ENCODE measurements at places on chromosomes 3 and 15.

DNA sequence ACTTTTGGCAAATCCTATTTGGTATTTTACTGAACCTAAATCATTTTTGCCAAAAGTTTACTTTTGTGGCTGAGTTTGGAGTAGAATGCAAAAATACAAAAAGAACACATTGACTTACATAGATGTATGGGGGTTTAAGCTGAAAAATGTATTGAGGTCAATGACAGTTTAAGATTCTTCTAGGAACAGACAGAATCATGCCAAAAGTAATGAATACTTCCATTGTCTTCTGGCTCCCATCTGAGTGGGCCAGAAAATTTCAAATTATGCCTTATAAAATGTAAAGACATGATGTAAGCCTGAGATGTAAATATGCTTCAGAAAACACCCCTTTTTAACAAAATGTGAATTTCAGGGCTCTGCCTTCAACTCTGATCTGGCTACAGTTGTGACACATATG, 375.1 kb upstream of the DPH6 start:
- DNase-seq: no peak

DNA sequence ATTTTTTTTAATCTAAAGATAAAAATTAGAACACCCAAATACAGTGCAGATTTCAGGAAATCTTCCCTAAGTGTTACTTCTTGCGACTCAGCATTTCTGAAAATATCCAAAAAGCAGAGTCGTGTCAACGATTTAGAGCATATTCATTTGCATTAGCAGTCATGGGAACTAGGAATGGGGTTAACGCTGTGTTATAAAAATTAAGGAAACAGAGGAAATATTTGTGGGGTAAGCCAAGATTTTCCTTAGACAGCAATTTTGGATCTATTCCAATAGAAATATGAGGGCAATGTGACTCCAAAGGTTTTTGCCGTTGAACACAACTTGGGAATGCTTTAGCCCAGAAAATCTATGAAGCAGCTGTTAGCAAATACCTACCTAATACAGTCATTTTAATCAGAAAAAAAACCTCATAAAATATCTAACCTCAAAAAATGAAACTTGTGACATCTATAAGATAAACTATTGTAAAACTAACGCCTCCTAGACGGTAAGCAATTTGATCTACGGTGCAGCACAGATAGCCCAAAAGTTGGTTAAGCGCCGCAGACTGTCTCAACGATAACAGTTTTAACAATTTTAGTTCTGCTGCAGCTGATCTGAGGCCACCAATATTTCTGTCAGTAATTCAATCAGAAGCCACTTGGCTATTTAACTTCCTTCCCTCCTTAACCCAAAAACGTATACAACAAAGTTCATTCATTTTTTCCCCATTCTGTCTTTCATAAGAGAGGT, 5.8 kb upstream of the ATP11B start:
- no peak for DNase-seq

DNA sequence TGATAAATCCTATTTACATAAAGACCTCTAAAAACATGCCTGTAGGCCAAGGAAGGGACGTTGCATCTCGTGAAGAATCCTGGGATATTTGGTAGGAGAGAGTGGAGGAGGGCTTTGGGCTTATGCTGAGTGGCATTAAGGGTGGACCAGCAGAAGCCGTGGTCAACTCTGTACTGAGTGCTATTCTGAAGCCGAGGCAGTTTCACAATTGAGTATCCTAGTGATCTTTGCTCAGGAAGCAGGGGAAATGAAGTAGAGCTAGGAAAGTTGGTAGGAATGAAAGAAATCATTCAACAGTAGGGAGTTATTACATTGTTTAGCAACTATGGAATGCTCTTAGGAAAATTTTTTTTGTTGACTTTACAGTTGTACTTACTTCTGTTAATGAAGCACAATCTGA, 24.2 kb downstream of the MCTP2 start:
- DNase-seq: no peak

DNA sequence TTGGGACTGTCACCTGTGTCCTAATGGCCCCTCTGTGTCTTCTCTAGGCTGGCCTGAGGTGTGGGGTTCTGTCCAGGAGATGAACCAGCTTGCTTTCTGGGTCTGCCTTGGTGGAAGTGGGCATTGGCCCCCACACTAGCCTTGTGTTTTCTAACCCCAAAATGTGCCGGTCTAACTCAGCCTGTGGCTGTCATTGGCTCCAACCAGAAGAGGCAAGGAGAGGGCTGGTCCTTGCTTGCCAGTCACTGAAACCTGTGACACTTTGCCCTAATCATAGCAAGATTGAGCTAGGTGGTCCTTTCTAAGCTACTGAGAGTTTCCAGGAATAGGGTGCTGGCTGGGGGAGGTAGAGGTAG, 2.2 kb downstream of the C15orf39 start:
- DNase-seq: no peak

DNA sequence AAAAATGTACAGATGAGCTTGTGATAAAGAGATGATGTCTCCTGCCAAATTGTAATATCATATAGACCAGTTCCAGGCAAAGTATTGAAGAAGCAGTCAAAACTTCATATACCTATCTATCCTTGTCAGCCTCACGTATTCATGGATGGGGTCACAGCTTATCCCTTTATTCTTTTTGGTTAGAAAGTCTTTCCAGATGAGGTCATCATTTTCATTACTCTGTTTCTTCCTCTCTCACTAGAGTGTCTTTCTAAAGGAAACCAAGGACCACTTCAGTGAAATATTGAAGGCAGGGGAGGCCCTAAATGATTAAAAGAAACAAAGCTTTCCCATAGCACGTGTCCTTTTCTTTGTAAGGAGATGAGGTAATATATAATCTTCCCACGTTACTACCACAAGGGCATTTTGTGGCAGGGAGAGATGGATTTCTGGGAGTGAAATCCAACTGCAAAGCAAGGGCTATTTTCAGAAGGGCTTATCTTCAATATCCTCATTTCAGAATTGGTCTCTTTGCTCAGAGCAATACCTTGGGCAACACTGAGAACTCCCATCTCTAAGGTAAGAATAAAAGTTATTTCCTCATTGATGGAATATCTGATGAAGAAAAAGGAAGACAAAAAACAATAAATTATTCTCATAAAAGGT, 260.2 kb downstream of the TIGIT start:
- no peak for DNase-seq

DNA sequence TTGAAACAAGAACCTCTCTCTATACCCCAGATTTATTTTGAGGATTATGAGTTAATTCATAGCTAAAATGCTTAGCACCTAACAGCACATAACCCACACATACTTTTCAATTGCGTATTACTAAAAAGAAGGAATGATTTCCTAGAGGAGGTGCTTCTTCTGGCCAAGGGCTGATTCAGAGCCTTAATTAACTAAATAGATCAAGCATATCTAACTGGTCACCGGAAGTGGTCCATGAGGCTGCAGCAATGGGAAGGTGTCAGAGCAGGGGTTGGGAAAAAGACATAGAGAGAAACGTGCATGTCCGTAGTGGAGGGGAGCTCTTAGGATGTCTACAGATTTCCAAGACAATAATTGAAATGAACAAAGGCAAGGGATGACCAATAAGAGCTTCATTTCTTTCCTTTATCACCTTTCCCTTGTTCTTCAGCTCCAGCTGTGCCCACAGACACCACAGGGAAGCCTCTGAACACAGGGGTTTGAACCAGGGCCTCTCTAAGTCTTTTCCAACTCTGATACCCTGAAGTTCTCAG, 467 bp downstream of the HGD start:
- no peak for DNase-seq

DNA sequence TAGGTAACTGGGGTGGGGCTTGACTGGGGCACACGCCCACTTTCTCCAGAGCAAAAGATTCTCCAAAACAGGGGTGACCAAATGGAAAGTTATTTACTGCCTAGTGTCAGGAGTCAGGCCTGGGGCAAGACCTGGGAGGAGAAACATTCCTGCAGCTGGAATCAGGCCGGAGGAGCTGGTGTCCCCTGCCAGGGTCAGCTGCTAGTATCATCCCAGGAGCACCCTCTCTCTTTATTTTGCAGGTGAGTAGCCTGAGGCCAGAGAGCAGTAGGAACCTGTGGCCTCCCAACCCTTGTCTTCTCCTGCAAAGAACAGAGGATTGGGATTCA, 32.9 kb downstream of the DNAJB8 start:
- no peak for DNase-seq

- DNase-seq: no peak
Observed at GRCh38 chr3:133610031-133610430, 36.5 kb downstream of the CDV3 start.

GRCh38 chr3:5022187-5022965, 43.1 kb downstream of the BHLHE40 start:
- no peak for DNase-seq

DNA sequence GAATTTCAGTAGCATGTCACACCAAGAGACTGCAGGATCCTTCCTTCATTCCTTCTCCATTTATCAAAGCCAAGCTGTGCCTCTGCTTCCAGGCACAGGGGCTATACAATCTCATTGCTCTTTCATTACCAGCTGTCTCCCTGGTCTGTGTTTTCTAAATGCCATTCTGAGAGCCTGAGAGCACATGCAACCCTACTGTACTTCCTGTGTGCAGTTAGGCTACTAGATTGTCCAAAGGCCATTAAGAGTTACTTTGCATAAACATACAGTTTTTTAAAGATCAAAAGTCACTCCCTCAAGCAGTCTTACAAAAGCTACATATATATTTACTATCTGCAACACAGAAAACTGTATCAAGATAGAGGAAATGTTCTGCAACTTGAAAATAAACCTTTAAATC, 110.1 kb downstream of the CFAP44 start:
- no peak for DNase-seq

DNA sequence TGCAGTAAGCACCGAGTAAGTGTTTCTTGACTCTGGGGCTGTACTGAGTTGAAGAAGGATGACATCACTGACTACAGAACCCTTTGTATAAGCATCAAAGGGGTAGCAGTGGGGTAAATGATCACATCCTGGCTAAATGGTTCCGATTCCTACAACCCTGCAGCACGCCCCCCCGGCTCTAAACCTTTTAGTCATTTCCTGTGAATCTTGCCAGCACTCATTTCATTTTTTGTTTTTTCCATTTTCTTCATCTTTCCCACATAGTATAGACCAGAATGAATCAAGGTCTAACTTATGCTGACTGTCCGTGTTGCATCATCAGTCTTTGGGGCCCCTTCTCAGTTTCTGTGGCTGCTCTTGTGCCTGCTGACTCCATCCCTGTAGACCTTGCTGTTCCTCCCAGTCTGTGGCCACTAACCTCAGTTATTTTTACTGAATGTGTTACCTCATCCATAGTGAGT, 383.1 kb upstream of the TPRG1 start:
- peak; percentile 52 for DNase-seq

DNA sequence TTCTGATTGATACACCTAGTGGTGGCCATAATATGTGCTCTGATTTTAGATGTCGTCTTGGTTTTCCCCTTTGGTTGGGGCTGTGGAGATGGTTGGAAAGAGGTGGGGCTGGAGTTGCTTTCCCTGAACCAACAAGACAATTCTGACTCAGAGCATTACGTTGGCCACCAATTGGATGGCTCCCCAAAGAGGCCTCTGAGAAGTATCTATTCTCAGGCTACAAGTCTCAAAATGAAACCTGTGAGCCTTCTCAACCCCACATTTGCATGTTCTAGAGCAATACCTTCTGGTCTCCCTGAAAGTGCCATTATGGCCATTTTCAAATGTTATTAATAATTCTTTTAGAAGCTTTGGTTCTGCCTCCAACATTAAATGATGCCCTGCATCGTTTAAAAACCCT, 188.4 kb upstream of the WNT5A start:
- no peak for DNase-seq

- no peak for DNase-seq
Observed at GRCh38 chr3:32758375-32758753, 59.4 kb upstream of the TRIM71 start.

GRCh38 chr3:187639927-187640568, 30.1 kb downstream of the SST start:
- no peak for DNase-seq

DNA sequence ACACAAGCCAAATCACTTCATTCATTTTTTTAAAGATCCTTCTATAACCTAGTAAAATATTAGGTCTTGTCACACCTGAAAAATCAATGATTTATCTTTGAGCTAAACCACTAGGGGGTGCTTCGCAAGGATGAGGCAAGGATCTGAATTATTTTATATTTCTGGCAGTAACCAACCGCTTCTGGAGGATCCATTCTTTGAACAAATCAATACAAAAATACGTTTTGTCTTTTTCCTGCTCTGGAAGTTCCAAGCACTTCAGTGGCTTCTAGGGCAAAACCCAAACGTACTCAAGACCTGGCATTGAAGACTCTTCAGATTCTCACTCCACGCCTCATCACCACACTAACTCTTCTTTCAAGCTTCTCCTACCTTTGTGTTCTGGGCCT, 486 bp downstream of the LSG1 start:
- DNase-seq: no peak

DNA sequence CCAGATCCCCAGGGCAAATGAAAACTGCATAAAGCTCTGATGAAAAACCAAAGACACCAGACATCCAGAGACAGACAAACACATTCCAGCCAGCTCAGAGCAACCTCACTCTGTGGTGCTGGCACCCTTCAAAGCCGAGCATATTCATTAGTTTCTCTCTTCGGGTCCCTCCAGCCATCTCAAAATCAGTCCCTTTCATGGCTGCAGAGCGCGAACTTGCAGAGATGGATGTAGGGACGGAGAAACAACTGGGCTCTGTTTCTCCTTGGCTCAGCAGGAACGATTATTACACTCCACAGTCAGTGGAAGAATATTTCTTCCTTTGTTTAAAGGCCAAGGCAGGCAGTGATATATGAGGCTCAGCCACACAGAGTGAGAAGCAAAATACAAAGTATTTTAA, 50.4 kb upstream of the SYN2 start:
- DNase-seq: no peak

DNA sequence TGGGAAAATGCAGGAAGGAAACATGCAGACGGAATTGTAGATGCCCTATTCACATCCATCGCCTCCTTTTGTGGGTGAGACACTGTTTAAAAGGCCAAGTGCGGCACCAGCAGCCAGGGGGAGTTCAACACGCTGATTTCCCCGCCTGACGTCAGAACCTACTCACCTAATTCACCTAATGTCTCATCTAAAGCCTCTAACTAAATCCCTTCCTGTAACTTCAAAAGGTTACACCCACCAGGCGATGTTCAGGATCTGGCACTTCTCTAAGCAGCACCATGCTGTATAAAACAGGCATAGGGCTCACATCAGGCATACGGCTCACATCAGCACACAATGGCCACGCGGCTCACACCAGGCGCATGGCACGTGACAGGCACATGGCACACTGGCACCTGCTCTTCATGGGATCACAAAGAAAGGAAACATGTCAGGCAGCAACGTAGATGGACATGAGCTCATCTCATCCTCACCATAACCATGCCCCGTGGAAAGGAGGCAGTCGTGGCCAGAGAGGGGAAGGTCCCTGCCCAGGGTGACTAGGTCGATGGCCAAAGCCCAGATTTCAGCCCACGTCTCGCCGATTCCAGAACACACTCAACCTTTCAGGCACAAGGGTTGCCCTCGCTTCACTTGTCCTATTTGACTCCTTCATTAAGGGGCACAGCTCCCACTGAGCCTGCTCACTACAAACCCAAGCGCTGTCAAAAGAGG, 21.7 kb downstream of the XXYLT1 start:
- DNase-seq: no peak

- DNase-seq: no peak
Observed at GRCh38 chr15:25683911-25684310, 179.2 kb downstream of the ATP10A start.
